DMS79 treated with DMSO at 0.1 percent for 48 hours (cell line): ENCODE measurements at places on chromosomes 5 and 9.
A peak's percentile ranks its signal among the peaks of the same experiment; 100 is the strongest.

DNA sequence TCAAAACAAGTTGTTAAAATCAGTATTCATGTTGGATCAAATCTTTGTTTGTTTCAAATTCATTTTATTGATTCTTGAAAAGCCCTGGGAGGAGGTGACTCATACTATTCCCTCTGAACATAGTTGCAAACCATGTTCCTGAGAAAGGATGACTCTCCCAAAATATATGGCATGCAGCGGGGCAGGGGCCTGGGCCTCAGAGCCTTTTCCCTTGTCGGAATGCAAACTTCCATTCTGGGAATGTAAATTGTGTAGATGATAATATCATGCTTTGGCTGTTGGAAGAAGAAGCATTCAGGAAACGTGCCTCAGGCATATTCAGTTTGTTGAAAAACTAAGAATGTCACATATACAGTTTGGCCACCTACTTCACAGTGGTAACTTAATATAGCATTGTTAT lies 242.0 kb downstream of the AUH start:
- DNase-seq: no peak

- peak; percentile 4 for DNase-seq
Measured at GRCh38 chr5:172642486-172642885, 1.4 kb downstream of the NEURL1B start.

GRCh38 chr5:111948092-111948841 lies 191.3 kb upstream of the NREP start:
- DNase-seq: no peak

DNA sequence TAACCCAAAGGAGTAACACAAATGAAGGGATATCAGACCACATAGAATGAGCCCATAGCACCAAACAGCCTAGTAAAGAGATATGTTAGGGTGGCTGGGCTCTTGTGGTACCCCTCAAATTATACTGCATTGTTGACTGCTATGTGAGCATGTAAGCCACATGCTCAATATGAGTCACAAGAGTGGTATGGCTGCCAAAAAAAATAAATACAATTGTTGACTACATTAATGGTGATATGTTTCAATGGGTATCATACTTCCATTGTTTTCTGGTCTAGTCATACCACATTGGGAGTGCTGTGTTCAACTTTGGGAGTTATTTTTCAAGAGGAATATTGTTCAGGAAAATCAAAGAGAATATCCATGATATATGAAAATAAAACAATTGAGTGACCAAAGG lies 162.4 kb upstream of the PIK3R1 start:
- no peak for DNase-seq

- DNase-seq: peak; percentile 34
Measured at GRCh38 chr9:74952201-74953151, at the start of gene C9orf40. C9orf40 (minus strand) TSS chr9:74952912; CDS start chr9:74952611, 301 bp downstream.

- no peak for DNase-seq
Measured at GRCh38 chr9:6557883-6558616, 87.5 kb downstream of the GLDC start.

GRCh38 chr5:35440409-35440808 lies 177.3 kb upstream of the SPEF2 start:
- no peak for DNase-seq

- DNase-seq: no peak
Measured at GRCh38 chr5:66779528-66779927, 183.3 kb downstream of the MAST4 start.

DNA sequence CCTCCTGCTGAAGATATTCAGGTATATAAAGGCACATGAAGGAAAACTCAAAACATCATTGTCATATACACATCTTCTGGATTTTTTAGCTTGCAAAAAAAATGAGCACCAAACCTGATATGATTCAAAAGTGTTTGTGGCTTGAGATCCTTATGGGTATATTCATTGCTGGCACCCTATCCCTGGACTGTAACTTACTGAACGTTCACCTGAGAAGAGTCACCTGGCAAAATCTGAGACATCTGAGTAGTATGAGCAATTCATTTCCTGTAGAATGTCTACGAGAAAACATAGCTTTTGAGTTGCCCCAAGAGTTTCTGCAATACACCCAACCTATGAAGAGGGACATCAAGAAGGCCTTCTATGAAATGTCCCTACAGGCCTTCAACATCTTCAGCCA lies at the start of gene IFNK:
TSS of gene IFNK (plus strand) at position 55 of the 400 bp plus-strand sequence. CDS start at position 102, 47 bp downstream.
- DNase-seq: no peak
